Stimulated activated CD4-positive, alpha-beta T cell treated with anti-CD3 and anti-CD28 coated beads, Interleukin-4, amount 100 ng/mL, for 48 hours (primary cell): ENCODE measurements at places on chromosomes 13 and 19.
A peak's percentile ranks its signal among the peaks of the same experiment; 100 is the strongest.

DNA sequence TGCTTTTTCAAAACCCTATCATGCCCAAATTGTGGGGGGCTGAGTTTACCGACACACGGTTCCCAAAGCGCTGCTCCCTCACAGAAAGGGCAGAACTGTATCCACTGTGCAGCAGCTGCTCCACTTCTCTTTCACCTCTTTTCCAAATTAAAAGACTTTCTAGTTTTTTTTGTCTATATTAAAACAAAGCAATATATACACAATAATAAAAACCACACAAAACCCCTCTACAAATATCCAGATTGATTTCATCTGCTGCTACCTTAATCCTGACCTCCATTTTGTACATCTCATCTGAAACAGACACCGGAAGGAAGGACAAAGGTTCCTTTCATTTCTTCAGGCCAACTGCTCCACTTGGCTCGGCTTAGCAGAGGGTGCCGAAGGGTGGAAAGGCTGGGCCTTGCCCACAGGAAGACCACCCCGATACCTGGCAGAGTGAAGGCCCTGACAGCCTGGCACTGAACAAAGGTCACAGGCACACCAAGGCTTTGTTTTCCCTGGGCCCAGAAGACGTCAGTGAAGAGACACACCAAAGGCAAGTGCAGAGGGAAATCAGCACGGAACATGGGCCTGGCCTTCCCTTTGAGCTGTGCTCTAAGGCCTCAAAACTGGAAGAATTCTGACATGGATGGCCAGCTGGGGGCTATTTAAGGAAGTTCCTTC is 71.6 kb downstream of the LATS2 start:
- DNase-seq: no peak

- DNase-seq: no peak
These were observed 7.5 kb upstream of the TPM4 start for GRCh38 chr19:16068696-16069259.

- no peak for DNase-seq
These were observed 100.0 kb downstream of the KLF5 start for GRCh38 chr13:73158851-73159250.

- DNase-seq: peak; percentile 62
These were observed 831 bp downstream of the PGPEP1 start for GRCh38 chr19:18340990-18341868.

DNA sequence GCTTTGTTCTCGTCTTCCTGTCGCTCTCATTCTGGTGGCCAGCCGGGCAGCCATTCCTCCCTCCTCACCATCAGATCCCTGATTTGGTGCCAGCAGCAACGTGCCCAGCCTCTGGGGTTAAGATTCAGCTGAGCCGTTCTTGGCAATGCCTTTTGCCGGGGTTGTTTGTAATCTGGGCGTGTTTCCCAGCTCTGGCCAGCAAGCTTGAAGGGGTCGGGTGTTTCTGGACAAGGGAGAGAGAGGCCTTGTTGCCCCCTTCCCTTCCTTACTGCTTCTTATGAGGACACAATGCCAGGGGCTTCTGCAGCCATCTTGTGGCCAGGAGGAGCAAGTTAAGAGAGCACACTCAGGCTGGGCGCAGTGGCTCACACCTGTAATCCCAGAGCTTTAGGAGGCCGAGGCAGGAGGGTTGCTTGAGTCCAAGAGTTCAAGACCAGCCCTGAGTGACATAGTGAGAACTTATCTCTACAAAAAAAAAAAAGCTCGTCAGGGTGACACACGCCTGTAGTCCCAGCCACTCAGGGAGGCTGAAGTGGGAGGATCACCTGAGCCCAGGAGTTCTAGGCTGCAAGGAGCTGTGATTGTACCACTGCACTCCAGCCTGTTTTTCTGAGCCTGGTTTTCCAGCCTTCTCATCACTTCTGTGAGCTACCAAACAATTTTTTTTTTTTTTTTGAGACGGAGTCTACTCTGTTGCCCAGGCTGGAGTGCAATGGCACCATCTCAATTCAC is 10.7 kb upstream of the CRTC1 start:
- no peak for DNase-seq
